Thoracic aorta (tissue), 2 donors: ENCODE measurements at places on chromosomes 3 and 15. TPM values are rescaled to one million over a fixed set of nuclear protein-coding genes. Genes with fewer than 3 reads are reported as not detected.

- H3K4me3 ChIP-seq: no peak overlapping the region
- no peak overlapping the region for H3K27ac ChIP-seq
- no peak for DNase-seq
- H3K4me1 ChIP-seq: no peaks in the 10 kb centered on the region
- no peaks in the 10 kb centered on the region for H3K27me3 ChIP-seq
These were observed 8.4 kb upstream of the CHRNA3 start for GRCh38 chr15:78629031-78629715.

DNA sequence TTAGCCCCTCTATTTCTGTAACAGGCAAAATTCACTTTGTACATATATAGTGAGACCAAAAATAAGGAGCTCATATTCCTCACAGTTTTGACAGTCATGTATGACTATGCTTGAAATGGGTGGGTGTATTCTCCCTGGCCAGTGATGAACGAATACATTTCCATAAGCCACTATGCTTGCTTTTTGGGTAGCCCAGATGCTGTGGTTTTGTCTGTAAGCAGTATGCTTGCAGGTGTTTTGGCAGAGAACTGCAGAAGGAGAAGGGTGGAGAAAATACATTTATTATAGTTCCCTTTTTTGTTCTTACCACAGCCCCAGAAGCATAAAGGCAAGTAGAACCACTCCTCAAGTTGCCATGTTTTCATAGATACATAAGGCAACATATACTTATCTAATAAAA lies 131.2 kb downstream of the RBMS3 start:
- no peak overlapping the region for H3K4me3 ChIP-seq
- H3K27me3 ChIP-seq: no peaks in the 10 kb centered on the region
- H3K36me3 ChIP-seq: no peaks in the 10 kb centered on the region
- H3K27ac ChIP-seq: no peak overlapping the region

- H3K27me3 ChIP-seq: no peaks in the 10 kb centered on the region
- no peak overlapping the region for H3K4me3 ChIP-seq
- no peaks in the 10 kb centered on the region for H3K36me3 ChIP-seq
These were observed 210.6 kb upstream of the ZPLD1 start for GRCh38 chr3:102224171-102224570.

The FBXO45 gene
- total RNA-seq: 9.7 TPM

DNA sequence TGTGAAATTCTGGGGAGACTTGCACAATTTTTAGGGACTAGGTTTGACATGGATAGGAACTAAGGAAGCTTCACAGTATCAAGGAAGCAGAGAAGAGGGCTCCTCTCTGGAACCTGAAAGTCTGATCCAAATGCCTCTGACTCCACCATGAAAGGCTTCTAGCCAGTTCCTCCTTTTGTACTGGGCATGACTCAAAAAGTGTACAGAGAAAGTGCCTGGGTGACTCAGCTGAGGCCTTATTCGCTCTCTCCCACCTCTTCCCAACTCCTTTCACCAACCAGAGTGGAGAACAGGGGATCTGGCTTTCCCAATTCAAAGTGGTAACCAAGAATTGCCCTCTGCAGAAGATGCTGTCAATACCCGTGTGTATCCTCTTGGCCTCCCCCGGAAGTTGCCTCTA lies 342.9 kb upstream of the PROK2 start:
- H3K36me3 ChIP-seq: no peaks in the 10 kb centered on the region
- no peak overlapping the region for H3K4me3 ChIP-seq
- H3K27ac ChIP-seq: no peak overlapping the region
- DNase-seq: no peak
- H3K27me3 ChIP-seq: no peaks in the 10 kb centered on the region
- H3K4me1 ChIP-seq: peaks cover 15% of the 10 kb centered on the region

The GUCA1C gene
- total RNA-seq: not detected

The SPSB4 gene
- total RNA-seq: 0.41 TPM

GRCh38 chr3:94019659-94020058 lies 8.7 kb downstream of the STX19 start:
- H3K36me3 ChIP-seq: no peaks in the 10 kb centered on the region
- H3K4me1 ChIP-seq: peaks cover 1% of the 10 kb centered on the region
- no peak overlapping the region for H3K4me3 ChIP-seq
- no peaks in the 10 kb centered on the region for H3K27me3 ChIP-seq

DNA sequence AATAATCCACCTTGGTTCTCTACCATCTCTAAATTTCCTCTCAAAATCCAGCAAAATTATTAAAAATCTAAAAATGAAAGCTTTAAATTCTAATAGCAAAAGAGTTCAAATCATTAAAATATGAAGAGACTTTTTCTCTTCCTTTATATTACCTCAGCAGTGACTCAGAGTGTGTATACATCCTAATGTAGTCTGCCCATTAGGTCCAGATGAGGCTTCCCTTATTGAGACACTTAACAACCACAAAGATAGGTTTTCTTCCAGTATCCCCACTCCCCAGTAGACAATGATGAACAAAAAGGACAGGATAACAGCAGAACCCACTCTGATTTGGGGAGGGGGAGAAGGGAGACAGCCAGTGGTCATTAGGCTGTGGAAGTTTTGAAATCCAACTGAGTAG lies 61.5 kb upstream of the DCBLD2 start:
- H3K4me1 ChIP-seq: no peaks in the 10 kb centered on the region
- no peak overlapping the region for H3K27ac ChIP-seq
- H3K4me3 ChIP-seq: no peak overlapping the region

- H3K36me3 ChIP-seq: no peaks in the 10 kb centered on the region
- no peak for DNase-seq
- H3K27ac ChIP-seq: no peak overlapping the region
- no peaks in the 10 kb centered on the region for H3K4me1 ChIP-seq
- H3K4me3 ChIP-seq: no peak overlapping the region
These were observed 2.7 kb downstream of the CD200R1 start for GRCh38 chr3:112972158-112972557.

The PYGO1 gene
- 14.0 TPM for total RNA-seq

GRCh38 chr3:81985996-81986723 lies 224.7 kb upstream of the GBE1 start:
- no peaks in the 10 kb centered on the region for H3K27me3 ChIP-seq
- DNase-seq: no peak
- no peaks in the 10 kb centered on the region for H3K4me1 ChIP-seq
- H3K36me3 ChIP-seq: no peaks in the 10 kb centered on the region
- H3K27ac ChIP-seq: no peak overlapping the region

DNA sequence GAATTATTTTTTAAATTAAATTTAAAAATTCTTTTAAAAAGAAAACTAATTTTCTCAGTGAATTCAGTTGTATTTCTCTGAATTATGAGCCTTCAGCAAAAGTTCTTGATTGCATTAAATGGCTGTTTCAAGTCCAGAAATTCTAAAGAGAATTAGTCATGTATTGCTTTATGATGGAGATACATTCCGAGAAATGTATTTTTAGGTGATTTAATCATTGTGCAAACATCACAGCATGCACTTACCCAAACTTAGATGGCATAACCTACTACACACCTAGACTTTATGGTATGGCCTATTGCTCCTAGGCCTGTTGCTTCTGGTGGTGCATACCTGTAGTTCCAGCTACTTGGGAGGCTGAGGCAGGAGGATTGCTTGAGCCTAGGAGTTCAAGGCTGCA lies 44.3 kb upstream of the GCNT3 start:
- no peaks in the 10 kb centered on the region for H3K27me3 ChIP-seq
- no peak overlapping the region for H3K27ac ChIP-seq
- DNase-seq: no peak
- H3K4me1 ChIP-seq: no peaks in the 10 kb centered on the region
- H3K36me3 ChIP-seq: no peaks in the 10 kb centered on the region

The ANKUB1 gene
- 0.81 TPM for total RNA-seq
